ENCODE measurements at places on chromosomes 12 and 14.

- DNase-seq = no peak
Measured at GRCh38 chr12:6833189-6833890, 5.1 kb downstream of the P3H3 start.

GRCh38 chr12:46921764-46922133 is 96.0 kb upstream of the SLC38A4 start:
- DNase-seq = no peak

DNA sequence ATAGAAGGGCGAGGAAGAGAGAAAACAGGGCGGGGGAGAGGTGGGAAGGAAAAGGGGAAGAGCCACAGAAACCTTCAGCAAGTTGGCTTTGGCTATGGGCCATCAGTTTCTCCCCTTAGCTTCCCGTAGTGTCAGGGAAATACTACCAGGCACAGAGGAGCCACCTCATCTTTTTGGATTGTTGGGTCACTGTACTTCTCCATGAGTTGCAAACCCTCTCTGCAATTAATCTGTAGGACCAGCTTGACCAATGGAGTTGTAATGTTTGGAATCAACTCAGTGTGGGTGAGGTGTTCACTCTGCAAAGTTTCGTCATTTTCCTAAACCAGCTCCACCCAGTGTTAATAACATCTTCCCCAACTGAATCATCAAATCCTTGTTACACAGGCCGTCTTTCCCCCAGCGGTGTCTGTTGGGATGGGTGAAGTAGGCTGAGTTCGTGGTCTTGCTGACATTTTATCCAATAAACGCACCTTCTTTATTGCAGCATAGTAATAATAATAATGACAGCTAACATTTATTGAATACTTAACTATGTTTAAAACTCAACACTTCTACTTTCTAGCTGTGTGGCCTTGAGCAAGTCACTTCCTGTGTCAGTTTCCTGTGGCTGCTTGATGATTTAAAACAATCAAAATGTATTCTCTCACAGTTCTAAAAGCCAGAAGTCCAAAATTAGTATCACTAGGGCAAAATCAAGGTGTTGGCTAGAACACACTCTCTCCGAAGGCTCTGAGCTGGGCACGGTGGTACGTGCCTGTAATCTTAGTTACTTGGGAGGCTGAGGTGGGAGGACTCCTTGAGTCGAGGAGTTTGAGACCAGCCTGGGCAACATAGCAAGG is 8.1 kb upstream of the GLTP start:
- DNase-seq = peak; percentile 85

DNA sequence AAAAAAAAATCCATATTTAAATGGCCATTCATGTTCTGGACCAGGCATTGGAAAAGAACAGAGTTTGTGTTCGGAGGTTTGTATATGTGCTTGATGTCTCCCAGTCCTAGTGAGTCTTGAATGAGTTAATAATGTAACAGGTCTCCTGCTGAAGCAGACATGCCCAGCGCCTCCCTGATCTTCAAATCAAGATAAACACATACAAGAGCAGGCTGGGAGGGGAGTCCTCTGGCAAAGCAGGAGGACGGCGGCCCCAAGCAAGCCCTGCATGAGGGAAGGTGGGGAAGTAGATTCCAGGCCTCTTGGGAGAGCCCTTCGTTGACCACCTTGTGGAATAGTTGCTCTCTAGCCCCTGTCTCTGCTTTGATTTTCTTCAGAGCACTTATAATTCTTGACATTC is 156.3 kb downstream of the ZFP36L1 start:
- DNase-seq = no peak

Measured in A549 (cell line).